ENCODE measurements at places on chromosomes 4 and X.

DNA sequence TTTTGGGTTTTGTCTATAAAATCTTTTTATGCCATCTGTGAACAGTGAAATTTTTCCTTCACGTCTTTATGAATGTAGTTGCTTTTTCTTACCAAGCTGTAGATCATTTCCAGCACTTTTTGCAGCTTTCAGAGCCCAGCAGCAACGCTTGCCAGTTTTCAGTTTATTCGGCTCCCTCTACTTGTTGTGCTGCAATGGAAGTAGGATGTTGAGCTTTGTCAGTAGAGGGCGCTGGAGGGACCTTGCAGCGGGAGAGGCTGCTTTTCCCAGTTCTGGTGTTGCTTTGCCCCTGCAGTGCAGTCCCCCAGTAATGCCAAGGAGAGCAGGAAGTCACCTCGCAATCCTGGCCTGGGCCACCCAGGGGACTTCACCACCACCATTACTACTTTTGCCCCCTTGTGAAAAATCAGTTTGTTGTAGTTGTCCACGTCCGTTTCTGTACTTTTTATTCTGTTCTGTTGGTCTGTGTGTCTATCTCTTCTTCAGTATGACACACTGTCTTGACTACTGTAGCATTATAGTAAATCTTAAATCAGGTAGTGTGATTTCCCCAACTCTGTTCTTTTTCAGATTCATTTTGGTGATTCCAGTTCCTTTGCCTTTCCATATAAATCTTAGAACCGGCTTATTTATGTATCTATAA, 21.8 kb downstream of the CMC4 start:
- no peak for DNase-seq

GRCh38 chr4:123121241-123121907, 199.0 kb upstream of the NUDT6 start:
- DNase-seq = no peak

GRCh38 chr4:6405397-6405706, 67.1 kb downstream of the PPP2R2C start:
- no peak for DNase-seq

DNA sequence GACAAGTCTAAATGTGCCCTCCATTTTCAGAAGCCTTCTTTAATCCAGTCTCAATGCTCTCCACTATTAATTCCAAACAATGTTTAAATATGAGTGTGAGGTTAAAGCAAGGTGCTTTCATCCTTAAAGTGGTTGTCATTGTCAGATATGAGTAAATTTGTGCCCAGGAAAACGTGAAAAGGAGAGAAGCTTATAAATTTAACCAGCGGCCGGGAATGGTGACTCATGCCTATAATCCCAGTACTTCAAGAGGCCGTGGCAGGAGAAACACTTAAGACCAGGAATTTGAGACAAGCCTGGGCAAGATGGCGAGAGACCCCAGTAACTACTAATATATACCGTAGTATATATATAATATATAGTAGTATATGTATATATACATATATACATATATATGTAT, 270.0 kb downstream of the ARHGAP24 start:
- DNase-seq = no peak

DNA sequence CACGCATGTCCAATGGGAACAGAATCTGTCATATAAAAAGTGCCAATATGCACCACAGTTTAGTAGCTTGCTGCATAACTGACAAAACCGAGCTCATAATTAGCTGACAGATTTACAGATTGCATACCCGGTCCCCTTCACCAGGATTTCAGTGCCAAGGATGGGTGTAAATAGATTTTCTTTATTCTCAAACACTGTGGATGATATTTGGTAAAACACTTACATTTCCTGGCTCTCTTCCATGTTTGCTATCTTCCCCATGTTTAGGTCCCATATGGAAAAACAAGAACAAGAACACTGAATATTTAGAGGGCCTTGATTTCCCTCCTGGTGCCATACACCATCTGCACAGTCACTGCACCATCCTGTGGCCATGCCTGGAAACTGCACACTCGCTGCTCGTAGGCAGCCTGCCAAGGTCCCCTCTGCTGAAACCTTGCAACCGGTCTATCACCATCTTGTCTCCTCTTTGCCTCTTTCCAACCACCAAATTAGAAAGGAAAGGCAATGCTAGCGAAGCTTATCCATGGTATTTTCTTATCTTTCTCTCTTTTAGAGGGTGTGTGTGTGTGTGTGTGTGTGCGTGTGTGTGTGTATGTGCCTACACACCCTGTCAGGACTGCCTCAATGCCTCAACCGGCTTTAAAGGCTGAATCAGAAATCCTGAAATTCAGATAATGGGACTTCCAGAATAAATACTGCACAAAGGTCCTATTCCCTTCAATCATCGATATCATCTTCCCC, 124.2 kb upstream of the MBNL3 start:
- no peak for DNase-seq

DNA sequence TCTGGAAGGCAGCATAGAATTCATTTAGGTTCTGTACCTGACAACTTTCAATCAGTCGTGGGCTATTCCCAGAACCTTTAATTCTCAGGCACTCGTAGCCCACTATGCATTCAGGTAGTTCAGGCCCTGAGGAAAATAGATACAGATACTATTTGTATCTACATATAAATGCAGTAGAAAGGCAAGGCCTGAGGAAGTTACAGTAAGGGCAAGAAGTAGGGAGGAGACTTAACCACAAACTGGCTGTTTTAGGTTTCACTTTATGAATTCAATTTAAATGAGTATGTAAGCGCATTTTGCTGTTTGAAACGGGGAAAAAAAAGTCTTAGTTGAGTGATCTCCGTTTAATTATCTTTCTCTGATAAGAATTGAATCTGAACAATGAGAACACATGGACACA, 529.4 kb upstream of the ATOH1 start:
- no peak for DNase-seq

GRCh38 chr4:187477224-187477623, 518.3 kb upstream of the ZFP42 start:
- no peak for DNase-seq
